ENCODE measurements at places on chromosomes 7 and 10.

- DNase-seq, result no peak
Observed at GRCh38 chr10:119393019-119393418, 149.5 kb downstream of the RGS10 start.

DNA sequence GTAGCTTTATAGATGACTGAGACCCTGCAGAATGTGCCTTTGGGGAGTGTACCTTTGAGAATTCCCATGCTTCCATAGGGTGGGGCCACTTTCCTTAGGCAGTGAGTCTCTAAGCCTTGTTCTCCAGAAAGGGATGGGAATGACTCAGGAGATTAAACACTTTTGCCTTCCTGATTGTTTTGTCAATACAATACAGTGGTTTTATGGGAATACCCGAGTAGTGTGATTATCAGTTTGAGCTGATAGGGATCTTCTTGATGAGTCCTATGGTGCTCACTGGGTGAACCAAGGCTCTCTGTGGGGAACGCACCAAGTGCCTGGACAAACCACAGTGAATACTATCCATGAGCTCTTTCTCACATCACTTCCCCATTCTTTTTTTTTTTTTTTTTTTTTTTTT lies 6.3 kb downstream of the MYOF start:
- peak; percentile 72 for DNase-seq

GRCh38 chr7:78134256-78134655 lies 335.7 kb downstream of the PHTF2 start:
- DNase-seq, result no peak

DNA sequence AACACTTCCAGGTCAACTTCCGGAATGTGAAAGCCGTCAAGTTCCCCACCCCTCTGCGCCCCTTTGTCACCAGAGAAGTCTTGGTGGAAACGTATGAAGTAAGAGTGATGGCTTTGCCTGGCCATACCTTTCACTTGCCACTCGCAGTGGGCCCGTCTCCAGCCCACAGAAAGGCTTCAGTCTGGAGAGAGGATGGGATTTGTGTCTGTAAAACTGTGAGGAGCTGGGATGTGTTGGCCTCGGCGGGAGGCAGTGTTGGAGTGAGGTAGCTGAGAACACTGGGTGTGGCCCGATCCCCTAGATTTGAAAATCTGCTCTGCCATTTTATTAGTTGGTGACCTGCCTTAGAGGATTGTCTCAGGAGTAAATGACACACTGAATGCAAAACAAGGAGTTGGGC lies 6.4 kb downstream of the ADCK2 start:
- DNase-seq, result no peak

GRCh38 chr10:130190737-130191115 lies 54.5 kb downstream of the GLRX3 start:
- no peak for DNase-seq

- no peak for DNase-seq
Observed at GRCh38 chr10:76882245-76882644, 755.4 kb downstream of the KCNMA1 start.

GRCh38 chr10:17128261-17128660 lies 1.4 kb downstream of the CUBN start:
- no peak for DNase-seq

DNA sequence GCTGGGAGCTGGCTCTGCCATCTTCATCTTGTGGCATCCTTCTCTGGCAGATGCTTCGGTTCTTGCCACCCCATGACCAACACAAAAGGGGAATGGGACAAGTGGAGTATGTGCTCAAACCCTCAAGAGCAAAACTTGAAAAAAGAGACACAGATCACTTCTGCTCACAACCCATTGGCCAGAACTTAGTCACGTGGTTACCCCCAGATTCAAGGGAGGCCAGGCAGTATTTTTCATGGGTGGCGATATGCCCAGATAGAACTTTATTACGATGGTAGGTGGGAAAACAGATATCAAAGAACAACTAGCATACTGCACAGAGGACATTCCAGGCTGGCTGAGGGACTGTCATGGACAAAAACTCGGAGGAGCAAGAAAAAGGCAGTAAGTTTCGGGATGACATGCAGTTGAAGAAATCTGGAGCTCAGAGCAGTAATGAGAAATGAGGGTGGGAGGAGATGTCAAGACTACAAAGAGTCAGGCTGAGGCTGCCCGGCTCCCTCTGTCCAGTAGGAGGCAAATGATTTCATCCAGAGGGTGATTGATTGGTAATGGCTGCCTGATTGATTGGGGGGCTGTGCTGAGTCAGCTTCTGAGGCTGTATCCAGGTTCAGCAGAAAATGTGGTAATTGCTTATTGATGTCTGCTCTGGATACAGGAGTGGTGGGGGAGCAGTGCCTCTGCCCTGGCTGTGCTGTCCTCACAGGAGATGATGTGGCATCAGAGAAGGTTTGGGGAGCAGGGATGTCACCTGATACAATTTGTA lies 25.3 kb downstream of the COL13A1 start:
- no peak for DNase-seq

GRCh38 chr7:37281368-37282092 lies 167.1 kb downstream of the ELMO1 start:
- DNase-seq, result no peak

DNA sequence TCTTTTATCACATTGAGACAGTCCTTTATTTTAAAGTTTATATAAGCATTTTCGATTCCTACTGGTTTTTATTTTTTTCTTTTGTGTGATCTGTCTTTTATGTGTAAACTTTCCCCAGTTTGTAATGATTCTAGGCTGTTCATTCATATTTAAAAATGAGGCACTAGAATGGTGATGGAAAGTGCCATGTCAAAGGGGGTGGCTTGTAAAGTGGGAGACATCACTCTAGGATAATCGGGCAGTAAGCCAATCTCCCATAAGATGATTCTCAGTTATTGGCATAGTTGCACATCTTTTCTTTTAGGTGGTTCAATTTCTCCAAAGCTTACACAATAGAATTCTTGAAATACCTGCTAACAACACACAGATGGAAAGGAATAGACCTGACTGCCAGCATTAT lies 90.4 kb downstream of the ABCA13 start:
- no peak for DNase-seq

DNA sequence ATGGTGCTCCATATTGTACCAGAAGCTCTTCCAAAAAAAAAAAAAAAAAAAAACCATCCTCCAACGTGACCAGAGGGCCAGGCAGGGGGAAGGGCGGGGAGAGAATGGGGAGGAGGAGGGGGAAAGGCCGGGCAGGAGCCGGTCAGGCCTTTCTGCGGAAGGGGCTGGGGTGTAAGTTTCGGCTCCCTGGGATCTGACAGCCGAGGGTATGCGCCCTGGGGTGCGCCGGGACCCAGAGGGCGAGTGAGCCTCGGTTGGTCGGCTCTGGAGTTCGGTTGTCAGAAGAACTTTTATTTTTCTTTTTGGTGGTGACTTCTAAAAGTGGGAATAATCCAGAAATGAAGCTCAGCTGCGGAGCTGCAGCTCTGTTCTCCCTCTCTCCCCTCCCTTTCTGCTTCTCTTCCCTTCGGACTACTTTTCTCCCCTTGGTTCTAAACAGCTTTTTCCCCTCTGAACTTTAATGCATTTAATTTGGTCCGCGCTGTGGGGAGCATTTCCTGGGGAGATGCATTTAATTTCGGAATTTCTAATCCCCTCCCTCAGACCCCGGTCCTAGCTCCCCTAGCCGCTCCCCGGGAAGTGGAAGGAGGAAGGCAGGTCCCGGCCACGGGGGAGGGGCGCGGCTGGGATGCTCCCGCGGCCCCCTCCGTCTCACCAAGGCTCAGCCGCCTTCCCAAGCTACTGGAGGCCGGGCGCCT lies 3.9 kb upstream of the PAX2 start:
- no peak for DNase-seq

DNA sequence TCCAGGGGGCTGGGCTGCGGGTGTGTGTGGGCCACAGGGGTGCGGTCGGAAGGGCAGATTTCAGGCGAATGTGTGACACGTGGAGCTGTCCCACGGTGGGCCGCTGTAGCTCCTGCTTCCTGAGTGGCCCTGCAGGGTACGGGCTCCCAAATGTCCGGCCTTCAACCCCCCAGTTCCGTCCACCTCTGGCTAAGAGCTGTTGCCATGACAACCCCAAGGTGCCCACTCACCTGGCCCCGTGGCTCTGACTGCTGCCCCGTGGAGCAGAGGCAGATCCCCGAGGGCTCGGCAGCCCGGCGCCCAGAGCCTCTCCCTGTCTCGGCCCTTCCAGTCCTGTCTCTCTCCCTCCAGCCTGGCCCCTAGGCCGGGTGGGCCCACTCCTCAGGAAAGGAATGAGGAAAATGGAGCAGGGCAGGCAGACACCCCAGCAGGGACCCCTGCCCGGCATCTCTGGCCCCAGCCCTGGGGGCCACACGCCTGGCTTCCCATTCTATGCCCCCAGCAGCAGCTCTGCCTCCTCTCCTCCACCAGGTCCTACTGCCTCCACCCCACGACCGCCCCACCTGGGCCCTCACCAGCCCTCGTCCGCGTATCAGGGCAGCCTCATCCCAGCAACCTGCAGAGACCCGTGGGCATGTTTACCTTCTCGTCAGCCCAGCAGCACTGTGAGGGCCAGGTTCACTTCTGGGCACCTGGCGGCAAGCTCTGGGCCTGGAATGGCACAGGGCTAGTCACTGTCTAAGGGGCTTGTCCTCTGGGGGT lies 215.6 kb downstream of the ELFN1 start:
- DNase-seq, result no peak

- DNase-seq, result peak; percentile 28
Observed at GRCh38 chr10:44981172-44982113, 2.8 kb upstream of the DEPP1 start.

- DNase-seq, result peak; percentile 55
Observed at GRCh38 chr7:66952343-66953043, 31.5 kb downstream of the TMEM248 start.

- DNase-seq, result no peak
Observed at GRCh38 chr7:52146871-52147634, 830.4 kb upstream of the COBL start.

- no peak for DNase-seq
Observed at GRCh38 chr7:16067711-16068110, 353.6 kb downstream of the CRPPA start.

GRCh38 chr7:28484606-28484935 lies 72.3 kb downstream of the CREB5 start:
- DNase-seq, result no peak

- DNase-seq, result no peak
Observed at GRCh38 chr10:30749385-30749784, 119.8 kb upstream of the LYZL2 start.

DNA sequence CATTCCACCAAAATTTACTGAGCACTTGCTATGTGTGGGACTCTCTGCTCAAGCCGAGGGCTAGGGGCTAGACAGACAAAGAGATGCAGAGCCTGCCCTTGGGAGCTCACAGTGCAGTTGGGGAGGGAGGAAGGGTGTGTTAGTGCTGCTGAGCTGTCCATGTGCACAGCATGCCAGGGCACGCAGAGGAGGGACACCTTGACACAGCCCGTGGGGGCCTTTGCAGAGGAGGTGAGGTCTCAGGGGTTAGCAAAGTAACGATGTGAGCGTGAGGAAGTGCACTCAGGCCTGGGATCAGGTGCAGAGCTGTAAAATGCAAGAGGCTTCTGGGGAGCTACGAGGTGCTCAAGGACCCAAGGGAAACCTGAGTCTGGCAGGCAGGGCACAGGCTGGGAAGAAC lies 16.3 kb downstream of the PRKCQ start:
- no peak for DNase-seq

DNA sequence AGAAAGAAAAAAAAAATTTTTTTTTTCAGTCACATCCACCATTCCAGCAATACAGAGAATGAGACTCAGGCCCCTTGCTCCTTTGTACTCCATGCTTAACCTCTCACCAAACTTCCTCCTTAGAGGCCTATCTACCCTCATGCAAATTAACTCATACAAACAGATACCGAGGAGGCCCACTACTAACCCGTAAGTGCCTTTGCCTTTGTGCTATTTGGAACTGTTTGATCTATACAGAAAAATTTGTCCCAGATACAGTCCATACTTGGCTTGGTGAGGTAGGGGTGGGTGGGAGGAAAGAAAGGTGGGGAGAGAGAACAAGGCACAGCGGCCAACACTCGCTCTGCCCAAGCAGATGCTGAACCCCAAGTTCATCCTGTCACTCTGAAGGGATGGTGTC lies 87.8 kb upstream of the DUSP5 start:
- DNase-seq, result no peak

DNA sequence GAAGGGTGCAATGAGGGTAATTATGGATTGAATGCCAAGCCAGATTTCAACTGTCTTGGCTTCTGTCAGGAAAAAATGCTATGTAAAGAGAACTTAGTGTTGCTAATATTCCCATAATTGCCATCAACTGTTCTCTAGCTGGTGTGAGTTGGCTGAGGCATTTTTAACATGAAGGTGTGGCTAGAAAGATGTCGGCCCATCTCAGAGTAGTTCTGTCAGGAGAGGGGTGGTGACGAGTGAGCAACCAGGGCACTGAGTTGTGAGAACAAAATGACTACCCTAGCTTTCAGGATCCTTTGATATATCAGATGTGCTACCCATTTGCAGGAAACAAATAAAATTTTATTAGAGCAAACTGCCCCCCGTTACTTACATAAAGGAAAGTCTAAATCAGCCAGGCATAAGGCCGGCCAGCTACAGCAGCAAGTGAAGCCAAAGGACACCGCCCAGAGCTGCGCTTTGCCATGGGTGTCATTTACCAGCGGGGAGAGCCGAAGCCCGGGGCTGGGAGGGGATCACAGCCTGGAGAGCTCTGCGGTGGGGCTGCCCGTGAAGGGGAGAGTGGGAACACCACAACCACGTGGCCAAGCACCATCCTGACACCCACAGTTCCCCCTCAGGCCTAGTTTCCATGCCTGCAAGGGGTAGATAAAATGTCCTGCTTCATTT lies 141.4 kb downstream of the ICA1 start:
- no peak for DNase-seq

- no peak for DNase-seq
Observed at GRCh38 chr10:55630491-55631056, 730.5 kb downstream of the ZWINT start.

DNA sequence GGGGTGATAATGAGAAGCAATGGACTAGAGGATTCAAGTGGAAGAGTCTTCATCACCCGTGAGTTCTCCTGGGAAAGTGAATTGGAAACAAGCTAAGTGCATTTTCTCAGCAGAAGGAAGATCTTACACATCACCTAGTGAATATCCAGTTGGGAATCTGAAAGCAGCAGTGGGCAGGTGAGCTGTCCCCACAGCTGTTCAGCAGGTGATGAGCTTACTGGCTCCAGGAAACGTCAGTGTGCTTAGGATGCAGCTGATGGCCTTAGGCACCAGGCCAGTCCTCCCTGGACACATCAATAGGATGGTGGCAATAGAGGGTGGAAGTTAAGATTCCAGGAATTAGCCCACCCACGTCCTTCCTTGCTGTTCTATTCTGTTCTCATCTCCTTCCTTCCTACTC lies 66.7 kb downstream of the NOD1 start:
- no peak for DNase-seq

- no peak for DNase-seq
Observed at GRCh38 chr7:33536398-33537103, 368.8 kb upstream of the BMPER start.

GRCh38 chr7:132347123-132347522 lies 229.1 kb downstream of the PLXNA4 start:
- DNase-seq, result no peak

DNA sequence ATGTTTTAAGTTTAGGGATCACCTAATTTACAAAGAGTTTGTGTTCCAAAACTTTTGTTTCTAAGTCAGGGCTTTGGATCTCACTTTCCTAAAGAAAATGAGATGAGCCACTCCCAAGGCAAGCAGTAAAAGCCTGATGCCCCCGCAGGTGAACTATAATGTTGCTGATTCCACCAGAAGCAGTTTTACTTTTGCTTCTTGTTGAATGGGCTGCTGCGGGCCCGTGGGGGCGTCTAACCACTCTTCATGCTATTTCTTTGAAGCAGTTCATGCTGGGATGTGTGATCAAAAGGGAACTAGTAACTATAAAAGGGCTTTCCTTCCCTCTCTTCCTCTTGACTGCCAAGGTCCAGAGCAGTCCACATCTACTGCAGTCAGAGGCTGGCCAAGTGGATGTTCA lies 118.7 kb upstream of the NEBL start:
- DNase-seq, result no peak
